ENCODE measurements at places on chromosomes 16 and 17.
A peak's percentile ranks its signal among the peaks of the same experiment; 100 is the strongest.

GRCh38 chr16:18788828-18789514, 1.2 kb downstream of the RPS15A start:
- no peak for DNase-seq

DNA sequence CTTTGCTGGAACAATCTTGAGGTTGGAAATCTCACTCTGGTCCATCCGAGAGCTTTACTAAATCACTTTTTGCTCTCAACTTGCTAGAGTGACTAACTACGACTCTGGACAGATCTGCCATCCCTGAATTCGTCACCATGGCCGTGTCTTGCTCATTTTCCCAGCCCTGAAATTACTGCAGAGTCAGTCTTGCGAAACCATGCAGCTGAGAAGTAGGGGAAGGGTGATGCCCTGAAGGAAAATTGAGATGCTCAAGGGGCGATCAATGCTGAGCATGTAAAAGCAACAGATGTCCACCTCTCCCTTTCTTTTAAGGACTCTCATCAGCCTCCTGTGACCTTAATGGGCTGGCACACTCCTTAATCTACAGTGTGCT, 18.8 kb downstream of the PCTP start:
- DNase-seq: no peak

GRCh38 chr17:14042411-14042810, 26.9 kb upstream of the COX10 start:
- no peak for DNase-seq

GRCh38 chr17:80354336-80354735, 60.6 kb upstream of the ENDOV start:
- no peak for DNase-seq

GRCh38 chr17:43994272-43995149, 9.9 kb upstream of the NAGS start:
- DNase-seq: peak; percentile 55

DNA sequence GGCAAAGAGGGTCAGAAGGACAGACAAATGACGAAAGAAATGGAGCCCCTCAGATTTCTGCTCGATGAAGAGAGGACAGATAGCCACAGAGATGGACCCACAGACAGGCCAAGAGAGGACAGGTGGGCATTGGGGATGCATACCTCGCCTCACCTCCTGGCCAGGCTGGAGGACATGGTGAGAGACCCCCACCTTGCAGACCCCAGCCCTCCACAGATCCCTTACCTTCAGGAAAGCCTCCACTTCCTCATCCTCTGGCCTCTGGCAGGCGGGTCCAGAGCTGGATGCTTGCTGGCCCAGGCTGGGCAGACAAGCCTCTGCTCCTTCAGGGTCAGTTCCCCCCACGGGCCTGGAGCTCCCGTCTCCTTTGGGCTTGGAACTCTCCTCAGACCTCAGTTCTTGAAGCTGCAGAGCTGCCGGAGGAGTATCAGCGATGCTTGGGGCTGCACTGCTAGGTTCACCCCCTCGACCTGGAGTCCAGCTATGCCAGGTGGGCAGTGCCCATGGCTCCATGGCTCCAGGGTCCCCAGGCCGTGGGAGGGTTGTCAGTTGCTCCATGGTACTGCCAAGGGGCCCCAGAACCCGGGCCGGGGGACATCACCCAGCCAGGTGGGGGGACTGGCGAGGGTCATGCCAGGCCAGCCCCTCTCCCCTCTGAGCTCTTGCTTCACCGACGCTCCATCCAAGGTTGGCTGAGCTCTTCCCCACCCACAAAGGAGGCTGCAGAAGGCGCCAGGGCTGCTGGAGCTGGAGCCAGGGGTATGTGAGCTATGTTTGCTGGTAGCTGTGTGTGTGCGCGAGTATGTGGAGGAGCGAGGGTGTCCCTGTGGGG, 1.0 kb downstream of the TSPOAP1 start:
- no peak for DNase-seq

DNA sequence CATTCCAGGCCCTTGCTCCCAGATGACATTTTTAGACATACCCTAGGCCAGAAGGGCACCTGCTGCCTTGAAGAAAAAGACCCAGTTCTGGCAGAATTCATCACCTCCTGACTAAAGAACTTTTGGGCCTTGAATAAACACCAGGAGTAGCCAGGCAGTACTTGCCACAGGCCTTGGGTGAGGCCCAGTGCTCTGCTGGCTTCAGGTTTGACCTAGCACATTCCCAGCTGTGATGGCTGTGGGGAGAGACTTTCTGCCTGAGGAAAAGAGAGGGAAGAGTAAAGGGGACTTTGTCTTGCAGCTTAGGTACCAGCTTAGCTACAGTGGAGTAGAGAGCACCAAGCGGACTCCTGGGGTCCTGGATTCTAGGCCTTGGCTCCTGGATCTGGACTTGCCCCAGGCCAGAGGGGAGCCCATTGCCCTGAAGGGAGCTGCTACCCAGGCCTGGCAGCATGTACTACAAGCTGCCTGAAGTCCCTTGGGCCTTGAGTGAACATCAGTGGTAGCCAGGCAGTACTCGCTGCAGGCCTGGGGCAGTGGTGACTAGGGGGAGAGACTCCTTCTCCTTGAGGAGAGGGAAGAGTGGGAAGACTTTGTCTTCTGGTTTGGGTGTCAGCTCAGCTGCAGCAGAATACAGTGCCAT, 44.3 kb downstream of the ABCA8 start:
- no peak for DNase-seq

DNA sequence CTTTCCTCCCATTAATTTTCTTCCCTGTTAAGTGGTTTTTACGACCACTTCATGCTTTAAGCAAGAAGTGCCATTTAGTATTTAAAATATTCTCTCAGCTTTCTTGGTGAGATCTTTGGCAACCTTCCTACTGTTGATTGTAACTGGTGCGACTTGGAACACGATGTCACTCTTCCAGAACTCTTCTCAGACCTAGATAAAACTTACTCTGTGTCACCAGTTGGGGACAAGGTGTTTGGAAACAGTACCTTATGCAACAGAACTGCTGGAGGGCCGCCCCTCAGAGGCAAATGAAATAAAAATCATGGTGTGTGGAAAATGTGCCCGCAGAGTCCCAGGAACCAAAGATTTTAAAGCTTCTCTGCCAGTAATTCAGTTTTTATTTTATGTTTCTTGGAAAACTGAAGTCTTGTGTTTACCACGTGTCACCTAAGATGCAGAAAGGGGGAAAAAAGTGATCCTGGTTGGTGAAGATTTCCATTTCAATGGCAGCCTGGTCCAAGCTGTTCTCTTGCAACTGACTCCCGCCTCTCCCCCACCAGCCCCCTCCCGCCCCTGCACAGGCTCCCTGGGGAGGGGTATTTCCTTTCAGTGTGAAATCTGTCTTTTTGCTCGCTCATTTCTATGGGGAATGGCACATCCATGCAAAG, 7.2 kb upstream of the HSD11B2 start:
- DNase-seq: no peak

DNA sequence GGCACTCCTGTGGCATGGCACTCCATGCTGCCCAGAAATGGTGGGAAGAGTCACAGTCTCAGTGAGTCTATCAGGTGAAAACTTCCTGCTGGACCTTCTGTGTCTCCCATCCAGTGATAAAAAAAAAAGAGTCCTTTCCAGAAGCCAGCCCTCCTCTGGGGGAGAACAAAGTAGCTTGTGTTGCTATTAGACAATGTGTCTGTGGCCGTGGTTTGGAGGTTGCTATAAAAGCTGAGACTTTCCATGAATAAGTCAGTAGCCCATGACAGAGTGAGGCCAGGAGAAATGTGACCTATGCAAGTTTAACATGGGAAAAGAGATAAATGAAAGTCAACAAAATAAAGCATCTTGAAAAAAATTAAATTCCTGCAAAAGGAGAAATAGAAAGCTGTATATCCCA, 250.7 kb upstream of the MON1B start:
- DNase-seq: no peak

GRCh38 chr17:60481604-60482003, 44.4 kb downstream of the APPBP2 start:
- no peak for DNase-seq

- no peak for DNase-seq
Observed at GRCh38 chr17:65020284-65020683, 36.3 kb downstream of the GNA13 start.

DNA sequence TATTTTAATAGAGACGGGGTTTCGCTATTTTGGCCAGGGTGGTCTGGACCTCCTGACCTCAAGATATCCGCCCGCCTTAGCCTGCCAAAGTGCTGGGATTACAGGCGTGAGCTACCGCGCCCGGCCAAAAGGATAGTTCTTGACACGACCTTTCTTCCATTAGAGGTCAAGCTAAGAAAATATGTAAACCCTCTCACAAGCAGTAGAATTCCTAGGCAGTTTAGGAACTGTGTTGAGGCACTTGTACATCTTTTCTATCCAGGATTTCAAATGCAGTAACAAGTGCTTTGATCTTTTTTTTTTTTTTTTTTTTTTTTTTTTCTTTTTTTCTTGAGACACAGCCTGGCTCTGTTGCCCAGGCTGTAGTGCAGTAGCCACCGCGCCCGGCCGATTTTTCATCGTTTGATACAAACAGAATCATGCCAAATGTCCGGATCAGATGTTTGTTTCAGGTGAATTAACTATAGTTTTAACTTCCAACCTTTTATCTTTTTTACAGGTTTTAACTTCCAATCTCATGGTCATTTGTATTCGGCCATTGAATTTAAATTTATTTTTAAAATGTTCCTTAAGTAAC, 1.5 kb upstream of the ARL6IP1 start:
- DNase-seq: no peak

DNA sequence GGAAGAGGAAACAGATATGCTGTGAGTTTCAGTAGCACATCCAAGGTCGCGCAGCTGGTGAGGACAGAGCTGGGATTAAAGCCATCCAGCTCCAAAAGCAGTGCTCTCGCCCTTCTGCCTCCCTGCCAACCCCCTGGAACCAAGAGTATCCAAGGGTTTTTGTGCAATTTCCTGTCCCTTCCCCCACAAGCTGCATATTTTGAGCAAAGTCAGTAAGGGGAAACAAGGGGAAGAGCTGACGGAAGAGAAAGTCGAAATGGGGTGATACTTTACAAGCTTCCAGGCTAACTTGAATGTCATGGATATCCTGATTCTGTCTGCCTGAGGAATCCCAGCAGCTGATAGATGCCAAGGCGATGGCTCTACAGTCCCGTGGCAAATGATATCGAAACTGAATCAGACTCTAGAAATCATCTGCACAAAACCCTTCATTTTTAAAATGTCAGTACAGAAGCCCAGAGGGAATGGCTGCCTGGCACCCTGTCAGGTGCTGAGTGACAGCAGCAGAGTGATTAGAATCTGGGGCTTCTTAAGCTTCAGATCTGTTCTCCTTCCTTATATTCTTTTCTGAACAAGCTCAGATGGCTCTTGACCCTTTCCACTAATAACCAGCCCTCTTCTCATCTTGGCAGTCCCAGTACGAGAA, 42.9 kb upstream of the TEKT3 start:
- no peak for DNase-seq

DNA sequence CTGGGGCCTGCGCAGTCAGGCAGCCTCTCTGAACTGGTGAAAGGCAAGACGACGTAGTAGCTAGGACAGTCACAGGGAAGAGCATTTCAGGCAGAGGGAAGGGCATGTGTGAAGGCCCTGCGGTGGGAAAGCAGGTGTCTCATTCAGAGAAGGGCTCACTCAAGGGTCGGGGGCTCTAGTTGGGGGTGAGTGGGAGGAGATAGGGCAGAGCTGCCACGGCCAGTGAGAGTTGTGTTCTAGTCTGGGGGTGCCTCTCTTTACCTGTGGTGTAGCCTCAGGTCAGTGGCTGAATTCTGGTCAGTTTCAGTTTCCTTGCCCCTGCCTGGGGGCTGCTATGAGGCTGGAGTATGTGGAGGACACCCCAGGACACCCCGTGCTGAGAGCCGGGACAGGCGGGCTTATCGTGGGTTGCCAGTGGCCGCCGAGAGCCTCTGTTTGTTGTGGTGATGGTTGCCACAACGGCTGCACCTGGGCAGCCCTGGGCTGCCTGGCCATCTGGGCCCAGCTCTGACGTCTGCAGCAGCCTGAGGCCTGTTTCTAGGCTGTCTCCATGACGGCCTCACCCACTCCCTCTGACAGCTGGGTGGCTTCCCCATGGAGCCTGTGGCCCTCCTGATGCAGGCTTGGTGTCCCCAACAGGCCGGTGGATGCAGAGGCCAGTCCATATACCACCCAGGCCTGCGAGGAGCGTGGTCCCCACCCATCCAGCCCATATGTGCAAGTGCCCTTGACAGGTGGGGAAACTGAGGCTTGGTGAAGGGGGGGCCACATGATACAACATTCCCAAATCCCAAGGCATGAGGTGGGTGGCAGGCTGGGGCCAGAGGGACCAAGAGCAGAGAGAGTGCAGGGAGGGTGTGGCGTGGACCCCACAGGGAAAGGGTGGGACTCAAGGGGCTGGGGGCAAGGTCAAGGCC, 10.8 kb downstream of the MAP2K3 start:
- no peak for DNase-seq

DNA sequence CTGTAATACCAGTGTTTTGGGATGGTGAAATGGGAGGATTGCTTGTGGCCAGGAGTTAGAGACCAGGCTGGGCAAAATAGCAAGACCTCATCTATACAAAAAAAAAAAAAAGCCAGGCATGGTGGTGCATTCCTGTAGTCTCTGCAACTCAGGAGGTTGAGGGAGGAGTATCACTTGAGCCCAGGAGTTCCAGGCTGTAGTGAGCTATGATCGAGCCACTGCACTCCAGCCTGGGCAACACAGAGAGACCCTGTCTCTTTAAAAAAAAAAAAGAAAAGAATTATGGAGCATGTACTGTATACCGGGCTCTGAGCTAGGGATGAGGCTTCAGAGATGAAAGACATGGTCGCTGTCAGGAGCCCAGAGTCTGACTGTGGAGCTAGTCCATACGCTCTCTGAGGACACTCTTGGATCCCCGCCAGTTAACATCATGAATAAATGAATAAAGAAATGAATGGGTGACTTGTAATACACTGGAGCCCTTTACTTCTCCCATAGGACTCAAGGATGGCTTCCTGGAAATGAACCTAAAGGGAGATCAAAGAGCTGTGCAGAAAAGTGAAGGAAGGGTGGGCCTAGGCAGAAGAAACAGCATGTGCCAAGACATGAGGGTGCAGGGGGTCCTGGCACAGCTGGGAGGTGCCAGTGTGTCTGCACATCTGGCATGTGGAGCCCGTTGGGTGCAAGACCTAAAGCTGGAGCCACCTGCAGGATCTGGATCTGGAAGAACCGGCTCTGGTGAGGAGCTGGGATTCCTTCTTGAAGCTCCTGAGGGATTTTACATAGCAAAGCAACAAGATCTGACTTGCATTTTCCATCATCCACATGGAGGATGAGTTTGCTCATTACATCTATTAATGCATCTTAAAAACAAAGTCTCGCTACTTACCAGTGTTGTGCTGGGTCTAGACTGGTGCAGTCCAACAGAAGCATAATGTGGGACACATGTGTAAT, 120.4 kb downstream of the IRX3 start:
- no peak for DNase-seq

- no peak for DNase-seq
Observed at GRCh38 chr16:609984-610383, 20.1 kb downstream of the RAB40C start.

GRCh38 chr16:71727551-71728324, 3.2 kb upstream of the PHLPP2 start:
- no peak for DNase-seq

- no peak for DNase-seq
Observed at GRCh38 chr16:4207229-4207628, 34.7 kb downstream of the SRL start.

DNA sequence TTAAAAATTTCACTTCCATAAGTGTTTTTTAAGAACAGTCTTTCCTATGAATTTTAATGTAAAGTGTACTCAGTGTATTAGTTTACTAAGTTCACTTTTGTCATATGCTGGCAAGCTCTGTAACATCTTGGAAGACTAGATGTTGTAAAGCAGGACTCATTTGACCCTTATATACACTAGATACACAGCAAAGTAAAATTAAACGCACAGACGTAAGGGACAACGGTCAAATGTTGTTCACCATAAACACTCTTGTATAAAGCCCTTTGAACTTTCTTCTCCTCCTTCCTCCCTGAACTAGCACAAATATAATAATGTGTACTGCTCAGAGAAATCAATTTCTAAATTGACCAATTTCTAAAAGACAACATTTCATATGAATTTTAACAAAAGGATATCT, 7.0 kb upstream of the GOT2 start:
- DNase-seq: no peak

All from stimulated activated CD8-positive, alpha-beta memory T cell treated with anti-CD3 and anti-CD28 coated beads, Interleukin-12 subunit alpha, Interleukin-12 subunit beta, amount 100 ng/mL, for 1 hour (primary cell).